ENCODE measurements at places on chromosomes 2 and 18. TPM values are rescaled to one million over a fixed set of nuclear protein-coding genes. Genes with fewer than 3 reads are reported as not detected.

DNA sequence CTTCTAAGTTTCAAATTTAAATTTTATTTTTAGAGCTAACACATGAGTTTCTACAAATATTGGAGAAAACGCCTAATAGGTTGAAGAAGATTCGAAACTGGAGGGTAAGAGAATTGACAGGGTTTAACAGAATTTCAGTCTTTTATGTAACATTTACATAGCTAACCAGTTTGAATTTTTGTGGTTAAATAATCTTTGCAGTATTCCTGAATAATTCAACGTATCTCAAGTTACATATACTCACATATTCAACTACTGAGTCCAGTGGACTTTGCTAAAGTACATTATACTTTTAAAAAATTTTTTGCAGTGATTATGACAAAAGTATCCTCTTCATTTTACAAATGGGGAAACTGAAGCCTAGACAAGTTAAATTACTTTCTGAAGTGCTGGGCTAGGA lies 34.0 kb downstream of the CCNT2 start:
- DNase-seq, result no peak

GRCh38 chr2:158179660-158180059 lies 78.0 kb downstream of the UPP2 start:
- no peak for DNase-seq

GRCh38 chr2:30257266-30258214 lies 26.2 kb downstream of the LBH start:
- DNase-seq, result no peak

GRCh38 chr2:99643787-99644418 lies 154.1 kb upstream of the REV1 start:
- DNase-seq, result no peak

DNA sequence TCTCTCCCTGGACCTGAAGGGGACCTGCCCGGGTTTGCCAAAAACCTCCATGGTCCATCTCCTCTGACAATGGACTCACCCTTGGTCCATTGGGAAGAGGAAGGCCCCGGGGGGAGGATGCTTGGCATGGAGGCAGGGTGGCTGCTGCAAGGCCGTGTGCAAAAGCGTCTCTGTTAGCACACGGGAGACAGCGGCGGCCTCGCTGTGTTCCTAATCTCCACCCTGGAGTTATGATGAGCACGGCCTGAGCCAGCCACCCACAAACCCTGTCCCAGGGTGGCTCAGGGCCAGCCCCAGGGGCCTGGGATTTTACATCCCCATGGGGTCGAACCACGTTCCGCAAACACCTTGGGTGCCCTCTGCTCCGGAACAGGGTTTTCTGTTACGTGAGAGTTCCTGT lies 35.8 kb downstream of the AQP12A start:
- no peak for DNase-seq

GRCh38 chr2:98185801-98186200 lies 98.8 kb downstream of the VWA3B start:
- no peak for DNase-seq

- no peak for DNase-seq
Observed at GRCh38 chr2:10572701-10573100, 117.1 kb downstream of the NOL10 start.

- DNase-seq, result no peak
Observed at GRCh38 chr18:3286159-3286558, 24.2 kb downstream of the MYL12B start.

DNA sequence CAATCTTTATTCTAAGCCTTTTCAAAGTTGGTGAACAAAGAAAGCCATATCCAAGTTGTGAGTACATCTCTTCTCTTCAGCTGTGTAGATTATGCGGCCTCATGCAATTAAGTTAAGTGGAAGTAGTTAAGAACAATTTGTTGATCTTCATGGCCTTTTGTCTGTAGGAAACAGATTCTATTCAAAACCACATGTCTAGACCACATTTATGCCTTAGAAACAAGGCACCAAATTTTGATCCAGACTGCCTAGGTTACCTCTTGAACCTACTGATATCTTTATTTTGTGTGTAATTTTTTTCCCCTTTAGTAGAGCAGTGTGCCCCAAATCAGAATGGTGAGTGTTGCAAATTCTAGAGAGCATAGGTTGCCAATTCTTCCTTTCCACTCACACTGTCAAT lies 101.6 kb upstream of the CERS6 start:
- DNase-seq, result no peak

- no peak for DNase-seq
Observed at GRCh38 chr2:136718273-136718672, 47.1 kb upstream of the THSD7B start.

DNA sequence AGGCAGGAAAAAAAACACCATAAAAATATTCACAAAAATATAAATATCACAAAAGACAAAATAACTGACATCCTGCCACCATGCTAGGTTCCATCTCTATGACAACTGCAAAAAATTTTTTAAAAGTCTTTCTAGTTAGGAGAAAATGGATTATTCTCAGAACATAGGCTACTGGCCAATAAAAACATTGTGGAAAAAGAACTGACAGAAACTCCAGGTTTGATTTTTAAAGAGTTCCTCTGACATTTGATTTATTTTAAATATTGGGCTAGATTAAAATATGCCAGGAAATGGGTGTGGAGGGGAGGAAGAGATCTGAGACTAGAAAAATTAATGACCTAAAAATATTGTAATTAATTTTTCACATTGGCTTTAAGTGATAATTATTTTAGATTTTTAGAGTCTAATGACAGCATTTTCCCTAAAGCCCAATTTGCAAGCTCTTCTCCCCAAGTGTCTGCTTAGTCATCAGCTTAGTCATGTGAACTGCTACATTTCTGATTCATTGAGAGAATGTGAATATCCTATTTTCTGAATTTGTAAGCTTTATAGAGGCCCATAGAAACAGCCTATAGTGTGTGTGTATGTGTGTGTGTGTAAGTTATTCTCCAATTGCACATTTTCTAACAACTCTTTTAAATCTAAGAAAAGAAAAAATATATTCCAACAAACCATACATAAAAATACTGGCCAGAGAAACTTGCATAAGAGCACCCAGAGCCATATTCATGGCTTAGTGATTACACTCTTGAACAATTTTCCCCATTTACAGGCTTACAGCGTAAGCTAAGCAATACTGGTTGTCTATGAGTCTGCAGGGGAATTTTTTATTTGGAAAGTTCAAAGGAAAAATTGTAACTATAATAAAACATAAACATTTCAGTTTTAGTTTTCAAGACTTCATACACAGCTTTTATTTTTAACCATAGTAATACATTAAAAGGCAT lies 48.4 kb downstream of the TMEFF2 start:
- no peak for DNase-seq

DNA sequence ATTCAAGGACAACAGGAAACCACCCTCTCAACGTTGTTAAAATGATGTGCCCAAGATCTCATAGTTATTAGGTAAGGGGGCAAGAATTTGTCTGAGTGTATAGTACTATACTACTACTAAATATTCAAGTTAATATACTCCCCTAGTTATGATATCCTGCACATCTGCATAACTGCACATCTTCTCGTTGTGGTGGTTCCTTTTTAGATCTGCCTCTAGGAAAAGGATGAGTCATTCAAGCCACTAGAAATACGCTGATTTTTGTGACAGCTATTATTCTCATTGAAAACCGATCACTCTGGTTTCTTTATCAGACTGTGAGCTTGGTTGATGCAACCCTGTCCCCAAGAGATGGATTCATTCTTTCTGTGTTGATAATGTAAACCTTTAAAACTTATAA lies 1067.0 kb upstream of the FANCL start:
- no peak for DNase-seq

DNA sequence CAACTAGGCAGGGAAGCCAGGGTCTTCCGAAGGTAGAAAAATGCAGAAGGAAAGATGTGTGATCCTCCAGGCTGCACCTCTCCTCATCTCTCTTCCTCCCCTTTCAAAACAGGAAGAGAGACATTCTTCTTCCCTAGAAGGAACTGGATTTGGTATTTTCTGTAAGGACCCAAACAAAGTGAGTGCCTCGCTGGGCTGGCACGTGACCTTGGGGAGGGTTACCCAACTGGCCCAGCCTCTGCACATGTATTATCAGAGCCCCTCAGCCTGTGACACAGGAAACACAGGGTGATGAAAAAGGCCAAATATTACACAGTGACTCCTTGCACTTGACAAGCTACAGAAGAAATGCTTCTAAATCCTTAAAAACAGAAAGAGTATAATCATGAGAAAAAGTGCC lies 2.3 kb downstream of the HJURP start:
- no peak for DNase-seq

- peak; percentile 76 for DNase-seq
Observed at GRCh38 chr18:3623769-3624545, 174.0 kb downstream of the TGIF1 start.

DNA sequence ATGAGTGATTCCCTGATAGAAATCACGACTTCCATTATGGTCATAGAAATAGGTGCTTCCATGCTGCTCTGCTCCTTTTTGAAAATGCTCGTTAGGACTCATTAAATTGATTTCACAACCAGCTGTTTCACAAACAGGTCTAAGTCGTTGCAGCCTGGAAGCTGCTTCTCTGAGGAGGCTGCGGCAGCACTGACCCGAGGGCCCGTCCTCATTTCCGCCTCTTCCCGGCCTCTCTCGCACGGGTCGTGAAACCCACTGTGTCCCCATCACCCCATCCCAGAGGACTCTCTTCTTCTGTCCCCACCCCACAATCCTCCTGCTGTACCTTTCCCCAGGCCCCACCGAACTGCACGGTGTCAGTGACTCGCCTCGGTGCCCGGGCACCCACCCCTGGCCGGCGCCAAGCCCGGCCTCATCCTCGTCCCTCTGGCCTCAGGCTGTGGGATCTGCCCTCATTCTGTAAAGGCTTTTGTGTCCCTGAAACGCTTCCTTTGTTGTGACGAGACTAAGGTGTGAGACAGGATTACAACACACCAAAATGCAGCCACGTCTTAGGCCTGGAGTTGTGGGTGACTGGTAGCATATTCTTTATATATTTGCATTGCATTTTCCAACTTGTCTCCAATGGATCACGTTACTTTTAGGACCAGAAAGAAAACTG lies 112.7 kb upstream of the CTDP1 start:
- DNase-seq, result no peak

DNA sequence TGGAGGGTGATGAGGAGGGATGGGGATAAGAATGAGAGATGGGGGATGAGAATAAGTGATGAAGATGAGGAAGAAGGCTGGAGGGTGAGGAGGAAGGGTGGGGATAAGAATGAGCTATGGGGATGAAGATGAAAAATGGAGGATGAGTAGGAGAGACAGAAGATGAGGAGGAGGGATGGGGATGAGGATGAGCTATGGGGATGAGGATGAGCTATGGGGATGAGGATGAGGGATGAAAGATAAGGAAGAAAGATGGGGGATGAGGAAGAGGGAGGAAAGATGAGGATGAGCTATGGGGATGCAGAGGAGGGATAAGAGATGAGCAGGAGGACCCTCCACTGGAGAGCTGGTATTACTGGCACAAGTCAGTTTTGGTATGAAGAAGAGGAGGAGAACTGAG lies 231.5 kb downstream of the NAPG start:
- no peak for DNase-seq

DNA sequence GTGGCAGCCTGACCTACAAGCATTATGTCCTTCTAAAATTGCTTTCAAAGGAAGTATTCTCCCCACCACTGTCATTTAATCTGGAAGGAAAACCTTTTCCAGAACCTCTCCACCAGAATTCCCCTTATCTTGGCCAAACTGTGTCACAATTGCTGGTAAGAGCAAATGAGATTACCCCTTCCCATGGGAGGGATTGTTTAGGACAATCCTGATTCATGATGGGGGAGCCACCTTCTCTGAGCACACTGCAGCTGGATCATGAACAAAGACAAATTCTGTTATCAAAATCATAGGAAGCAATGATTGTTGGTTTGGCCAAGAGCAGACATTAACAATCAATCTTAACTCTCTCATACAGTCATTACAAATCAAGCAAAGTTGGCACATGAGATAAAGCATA lies 18.1 kb upstream of the ATOH8 start:
- no peak for DNase-seq

- no peak for DNase-seq
Observed at GRCh38 chr18:57910817-57911216, 107.7 kb upstream of the ATP8B1 start.

GRCh38 chr2:95346231-95346737 lies 49.1 kb downstream of the KCNIP3 start:
- peak; percentile 56 for DNase-seq

MSTN gene
- total RNA-seq, result 0.17 TPM

PPIG gene
- 50.5 TPM for total RNA-seq

CPO gene
- total RNA-seq, result not detected

IL1F10 gene
- total RNA-seq, result not detected

RAD51AP2 gene
- not detected for total RNA-seq

NT5DC4 gene
- total RNA-seq, result not detected

KYNU gene
- 2.3 TPM for total RNA-seq

FRZB gene
- 15.2 TPM for total RNA-seq

HOXD11 gene
- total RNA-seq, result 4.2 TPM

NIFK gene
- 28.6 TPM for total RNA-seq

Measured in left colon (tissue), 2 donors.